ENCODE measurements at places on chromosomes 1 and 21.

- DNase-seq: no peak
Observed at GRCh38 chr1:57327336-57327735, 96.5 kb downstream of the DAB1 start.

DNA sequence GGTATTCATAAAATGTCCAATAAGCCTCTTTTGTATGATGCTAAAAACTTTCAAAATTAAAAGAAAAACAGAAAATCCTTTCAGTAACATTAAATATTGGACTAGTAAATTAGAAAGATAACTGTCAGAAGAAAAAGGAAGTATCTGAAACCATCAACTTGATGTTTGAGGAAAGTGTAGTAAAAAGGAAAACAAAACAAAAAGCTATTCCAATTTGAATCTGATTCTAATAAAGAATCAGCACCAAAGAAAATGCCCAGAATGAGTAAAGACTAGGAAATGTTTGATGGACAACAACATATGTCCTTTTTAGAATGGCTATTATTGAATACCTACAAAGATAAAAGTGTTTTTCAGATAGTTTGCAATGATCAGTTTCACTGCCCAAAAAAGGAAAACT, 79.9 kb upstream of the RBM34 start:
- DNase-seq: no peak

- no peak for DNase-seq
Observed at GRCh38 chr1:113048064-113048463, 24.9 kb upstream of the LRIG2 start.

GRCh38 chr1:226679853-226680516, 59.1 kb downstream of the ITPKB start:
- DNase-seq: peak; percentile 81

GRCh38 chr1:204376919-204377799, 17.4 kb upstream of the PLEKHA6 start:
- DNase-seq: no peak

DNA sequence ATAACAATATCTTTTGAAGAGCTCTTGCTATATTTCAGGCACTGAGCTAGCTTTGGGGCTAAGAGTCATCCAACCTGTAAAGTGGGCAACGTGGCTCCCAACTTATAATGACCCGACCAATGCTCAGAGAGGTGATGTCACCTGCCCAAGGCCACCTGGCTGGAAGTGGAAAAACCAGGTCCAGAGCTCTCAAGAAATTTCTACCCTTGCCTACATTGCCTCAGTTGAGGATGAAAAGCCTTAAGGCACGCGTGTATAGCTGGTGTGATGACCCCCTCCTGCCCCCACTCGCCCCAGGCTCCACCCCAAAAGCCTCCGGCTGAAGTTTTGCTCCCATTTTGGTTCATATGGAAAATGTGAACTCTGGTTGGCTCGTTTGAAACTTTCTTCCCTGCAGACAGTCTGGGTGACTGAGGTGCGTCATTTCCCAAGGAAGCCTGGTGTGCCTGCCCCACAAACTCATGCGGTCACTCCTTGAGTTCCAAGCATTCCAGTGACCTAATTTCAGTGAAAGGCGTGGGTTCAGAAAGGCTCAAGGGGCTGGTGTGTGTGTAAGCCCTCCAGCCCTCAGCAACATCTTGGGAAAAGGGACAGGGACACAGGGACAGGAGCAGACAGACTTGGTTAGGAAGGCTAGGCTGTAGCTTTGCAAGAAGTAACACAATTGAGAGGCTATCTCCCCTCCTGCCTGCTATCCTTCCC, 20.5 kb downstream of the HTR1D start:
- no peak for DNase-seq

DNA sequence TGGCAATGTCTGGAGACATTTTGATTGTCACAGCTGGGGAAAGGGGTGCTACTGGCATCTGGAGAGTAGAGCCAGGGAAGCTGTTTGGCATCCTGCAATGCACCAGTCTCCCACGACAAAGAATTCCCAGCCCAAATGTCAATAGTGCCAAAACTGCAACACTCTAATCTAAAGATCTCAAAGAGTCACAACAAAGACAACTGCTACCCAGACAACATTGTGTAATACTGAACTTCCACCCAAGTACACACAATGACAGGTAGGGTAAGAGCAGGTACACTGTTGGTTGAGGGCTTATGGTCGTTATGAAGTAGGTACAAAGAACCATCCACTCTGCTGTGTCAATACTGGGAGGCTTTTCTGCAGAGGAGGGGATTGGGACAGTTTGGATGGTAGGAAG, 8.2 kb upstream of the TMEM51 start:
- DNase-seq: no peak

- no peak for DNase-seq
Observed at GRCh38 chr1:223340637-223341036, 23.3 kb downstream of the SUSD4 start.

- no peak for DNase-seq
Observed at GRCh38 chr1:218878369-218878768, 295.3 kb upstream of the LYPLAL1 start.

DNA sequence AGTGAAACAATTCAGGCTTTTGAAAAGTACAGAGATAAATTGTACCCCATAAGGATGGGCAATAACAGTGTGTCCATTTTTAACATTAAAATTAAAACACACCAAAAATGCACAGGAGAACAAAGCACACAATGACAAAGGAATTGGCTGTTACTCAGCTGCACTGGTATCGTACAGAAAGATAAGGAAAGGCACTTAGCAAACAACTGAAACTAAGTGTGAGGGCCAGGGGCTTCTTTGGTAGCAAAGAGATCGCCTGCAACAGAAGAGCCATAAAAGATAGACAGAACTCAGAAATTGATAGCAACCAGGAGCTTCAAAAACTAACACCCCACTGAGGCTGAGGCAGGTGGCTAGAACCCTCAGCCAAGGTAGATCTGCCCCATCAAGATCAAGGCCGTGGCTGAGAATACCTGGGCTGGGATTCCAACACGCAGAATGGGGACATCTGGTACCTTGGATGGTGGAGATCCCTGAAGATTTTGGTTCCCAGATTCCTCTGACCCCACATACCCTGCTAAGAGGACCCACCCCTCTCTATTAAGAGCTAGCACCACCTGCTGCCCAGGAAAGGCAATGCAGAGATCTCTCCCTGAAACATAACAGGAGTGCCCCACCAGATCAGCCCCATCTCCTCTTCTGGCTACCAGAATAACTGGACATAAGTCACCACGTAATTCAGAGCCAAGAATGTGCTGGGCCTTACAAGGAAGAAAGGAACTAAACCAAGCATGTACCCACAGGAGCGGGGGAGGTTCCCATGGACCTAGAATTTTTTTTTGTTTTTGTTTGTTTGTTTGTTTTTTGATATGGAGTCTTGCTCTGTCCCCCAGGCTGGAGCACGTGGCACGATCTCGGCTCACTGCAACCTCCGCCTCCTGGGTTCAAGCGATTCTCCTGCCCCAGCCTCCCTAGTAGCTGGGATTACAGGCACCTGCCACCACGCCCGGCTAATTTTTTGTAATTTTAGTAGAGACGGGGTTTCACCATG, 16.2 kb downstream of the PLEKHO1 start:
- no peak for DNase-seq

- DNase-seq: no peak
Observed at GRCh38 chr1:234913278-234913649, 215.4 kb downstream of the TOMM20 start.

DNA sequence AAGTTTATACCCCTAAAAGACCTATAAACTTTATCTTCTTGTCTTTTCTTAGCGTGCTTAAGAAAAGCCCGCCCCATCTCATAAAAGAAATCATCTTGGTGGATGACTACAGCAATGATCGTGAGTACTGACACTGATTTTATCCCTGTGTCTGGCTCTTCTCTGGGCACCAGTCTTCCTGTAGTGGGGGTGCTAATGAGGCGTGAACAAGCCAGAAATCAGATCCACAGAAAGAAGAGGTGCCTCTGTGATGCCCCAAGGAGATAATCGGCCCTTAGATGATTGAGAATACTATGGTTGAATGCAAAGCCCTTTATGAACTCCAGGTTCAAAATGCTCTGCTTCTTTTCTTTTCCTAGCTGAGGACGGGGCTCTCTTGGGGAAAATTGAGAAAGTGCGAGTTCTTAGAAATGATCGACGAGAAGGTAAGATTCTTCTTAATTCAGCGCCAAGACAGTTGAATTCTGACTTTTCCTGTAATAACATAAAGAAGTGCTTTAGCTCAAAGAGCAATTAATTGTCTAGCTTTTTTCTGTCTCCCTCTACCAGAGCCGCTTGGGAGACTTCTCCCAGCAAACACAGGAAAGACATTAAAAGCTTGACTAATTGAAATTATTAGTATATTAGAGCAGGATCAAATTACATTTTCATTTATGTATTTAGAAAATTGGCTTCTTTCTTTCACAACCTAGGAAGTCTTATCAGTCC, 169.4 kb downstream of the GALNT2 start:
- DNase-seq: no peak

DNA sequence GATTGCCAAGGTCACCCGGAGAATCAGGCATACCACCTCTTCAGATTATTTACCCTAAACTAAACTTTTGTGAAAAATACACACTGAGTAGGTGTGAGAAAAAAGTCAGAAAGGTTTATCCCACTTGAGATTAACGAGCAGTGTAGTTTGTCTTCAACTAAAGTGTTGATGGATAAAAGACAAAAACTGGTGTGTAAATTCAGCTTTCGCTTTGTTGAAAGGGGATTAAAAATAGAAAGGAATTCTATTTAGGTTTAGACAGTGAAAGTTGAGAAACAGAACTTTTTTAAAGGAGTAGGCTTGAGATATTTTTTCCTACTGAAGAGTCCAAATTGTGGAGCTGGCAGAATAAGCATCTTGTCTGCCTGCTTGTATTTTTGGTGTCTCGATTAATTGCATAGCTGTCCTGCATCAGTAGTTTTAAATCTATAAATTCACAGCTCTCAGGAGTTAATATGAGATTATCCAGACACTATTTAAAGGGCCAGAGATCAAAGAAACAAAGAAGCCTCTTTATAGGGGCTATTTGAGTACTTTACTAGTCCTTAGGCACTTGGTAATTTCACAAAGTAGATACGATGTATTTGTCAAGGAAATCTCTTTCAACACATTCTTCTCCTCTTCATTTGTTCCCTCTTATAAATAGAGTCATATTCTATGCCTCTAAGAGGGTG, 46.7 kb upstream of the RABGAP1L start:
- no peak for DNase-seq

DNA sequence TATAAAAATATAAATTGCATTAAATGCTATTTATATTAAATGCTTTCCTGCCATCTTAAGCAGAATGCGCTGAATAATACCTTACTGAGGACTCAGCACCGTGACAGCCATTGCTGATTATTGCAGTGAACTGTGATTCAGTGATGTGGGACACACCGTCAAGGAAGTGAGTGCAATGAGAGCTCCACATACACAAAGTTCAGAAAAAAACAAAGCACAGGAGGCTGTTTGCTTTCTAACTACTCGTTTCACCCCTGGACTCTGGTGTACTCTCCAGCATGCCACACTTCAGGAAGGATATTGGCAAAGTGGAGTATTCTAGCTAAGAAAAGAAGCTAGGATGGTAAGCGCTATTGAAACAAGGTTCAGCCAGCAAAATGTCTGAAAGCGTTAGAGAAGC, 57.4 kb upstream of the CXADR start:
- DNase-seq: no peak

DNA sequence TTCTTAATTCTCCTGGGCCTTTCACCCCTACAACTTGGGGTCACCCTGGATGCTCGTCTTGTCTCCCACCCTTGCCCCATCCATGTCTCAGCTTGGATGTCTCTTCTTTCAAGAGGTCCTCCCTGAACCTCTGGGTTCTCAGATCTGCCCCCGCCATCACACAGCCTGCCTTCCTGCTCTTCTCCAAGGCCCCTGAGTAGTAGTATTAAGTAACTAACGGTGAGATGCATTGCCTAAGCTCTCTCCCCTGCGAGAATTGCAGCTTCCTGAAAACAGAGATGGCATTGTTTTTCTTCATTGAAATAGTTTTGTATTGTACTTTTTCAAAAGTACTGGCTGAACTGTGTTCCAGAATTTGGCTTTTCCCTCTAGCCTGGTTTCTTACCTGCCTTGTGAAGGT, 16.0 kb downstream of the MIIP start:
- no peak for DNase-seq

DNA sequence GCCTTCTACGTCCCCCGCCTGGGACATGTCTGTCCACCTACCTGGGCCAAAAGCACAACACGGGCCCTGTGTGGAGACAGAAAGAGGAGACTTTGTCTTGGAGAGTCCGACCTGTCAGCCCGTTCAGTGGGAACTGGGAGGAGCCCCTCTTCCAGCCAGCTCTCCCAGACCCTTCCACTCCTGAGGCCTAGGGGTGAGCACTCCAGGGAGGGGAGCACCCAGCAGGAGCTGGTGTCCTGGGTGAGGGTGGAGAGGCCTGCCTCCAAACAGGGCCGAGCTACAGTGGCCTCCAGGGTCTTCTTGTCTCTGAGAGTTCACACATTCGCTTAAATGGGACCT, 546 bp downstream of the SPOCD1 start:
- DNase-seq: no peak

DNA sequence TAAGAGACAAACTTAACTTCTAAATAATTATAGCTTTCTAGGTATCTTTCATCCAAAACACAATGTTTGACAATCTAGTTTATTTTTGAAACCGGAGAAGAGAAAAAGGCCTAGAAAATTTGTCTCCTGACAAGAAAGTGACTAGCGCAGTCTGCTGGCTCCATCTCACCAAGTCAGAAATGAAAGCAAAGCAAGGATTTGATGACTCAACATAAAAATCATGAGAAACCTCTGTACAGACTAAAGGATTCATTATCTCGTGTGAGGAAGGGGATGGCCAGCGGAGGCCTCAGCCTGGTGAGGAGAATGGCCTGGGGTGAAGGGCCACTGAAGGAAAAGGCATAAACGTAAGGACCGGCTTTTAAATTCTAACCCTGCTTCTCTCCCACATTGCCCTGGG, 20.0 kb upstream of the TSNAX start:
- no peak for DNase-seq

DNA sequence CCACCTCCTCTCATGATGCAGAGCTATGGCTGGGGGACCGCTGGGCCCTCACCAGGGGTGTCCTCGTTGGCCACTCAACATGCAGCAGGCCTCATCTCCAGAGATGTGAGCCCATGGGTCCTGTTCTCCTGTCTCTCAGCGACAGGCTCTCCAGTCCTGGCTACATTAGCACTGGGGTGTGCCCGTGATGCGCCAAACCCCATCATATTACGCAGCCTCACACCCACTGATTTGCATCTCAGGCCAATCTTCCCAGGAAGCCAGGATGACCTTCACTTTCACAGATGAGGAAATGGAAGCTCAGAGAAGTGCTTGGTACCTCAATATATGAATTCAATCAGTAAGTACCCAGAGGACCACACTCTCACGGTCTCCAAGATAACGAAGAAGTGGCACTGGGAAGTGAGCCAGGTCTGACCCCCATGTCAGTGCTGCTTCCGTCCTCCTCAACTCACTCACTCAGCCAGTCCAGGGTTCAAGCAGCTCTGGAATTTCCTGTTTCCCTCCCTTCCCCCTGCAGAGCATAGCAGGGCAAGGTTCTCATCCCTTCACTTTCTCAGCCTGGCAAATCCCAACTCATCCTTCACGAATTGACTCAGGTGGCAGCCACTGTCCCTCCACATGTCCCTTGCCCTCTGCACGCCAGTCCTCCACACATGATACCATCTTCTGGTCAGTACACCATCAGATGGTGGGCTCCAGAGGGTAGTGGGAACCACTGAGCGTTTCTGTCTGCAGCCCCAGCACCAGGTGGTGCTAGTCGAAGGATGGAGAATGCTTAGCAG, 28.9 kb upstream of the EVA1B start:
- no peak for DNase-seq

GRCh38 chr1:154129391-154129970, 25.4 kb downstream of the NUP210L start:
- no peak for DNase-seq

- DNase-seq: no peak
Observed at GRCh38 chr1:64172458-64172983, 30.9 kb upstream of the UBE2U start.

- no peak for DNase-seq
Observed at GRCh38 chr21:38917043-38917774, 111.5 kb downstream of the ETS2 start.

GRCh38 chr1:92495392-92496063, 8.8 kb upstream of the GFI1 start:
- DNase-seq: no peak

Data from type B pancreatic cell (in vitro differentiated cells).